ENCODE measurements at places on chromosomes 3 and 15.

GRCh38 chr3:71466483-71466882 lies 117.0 kb downstream of the FOXP1 start:
- no peak for DNase-seq

DNA sequence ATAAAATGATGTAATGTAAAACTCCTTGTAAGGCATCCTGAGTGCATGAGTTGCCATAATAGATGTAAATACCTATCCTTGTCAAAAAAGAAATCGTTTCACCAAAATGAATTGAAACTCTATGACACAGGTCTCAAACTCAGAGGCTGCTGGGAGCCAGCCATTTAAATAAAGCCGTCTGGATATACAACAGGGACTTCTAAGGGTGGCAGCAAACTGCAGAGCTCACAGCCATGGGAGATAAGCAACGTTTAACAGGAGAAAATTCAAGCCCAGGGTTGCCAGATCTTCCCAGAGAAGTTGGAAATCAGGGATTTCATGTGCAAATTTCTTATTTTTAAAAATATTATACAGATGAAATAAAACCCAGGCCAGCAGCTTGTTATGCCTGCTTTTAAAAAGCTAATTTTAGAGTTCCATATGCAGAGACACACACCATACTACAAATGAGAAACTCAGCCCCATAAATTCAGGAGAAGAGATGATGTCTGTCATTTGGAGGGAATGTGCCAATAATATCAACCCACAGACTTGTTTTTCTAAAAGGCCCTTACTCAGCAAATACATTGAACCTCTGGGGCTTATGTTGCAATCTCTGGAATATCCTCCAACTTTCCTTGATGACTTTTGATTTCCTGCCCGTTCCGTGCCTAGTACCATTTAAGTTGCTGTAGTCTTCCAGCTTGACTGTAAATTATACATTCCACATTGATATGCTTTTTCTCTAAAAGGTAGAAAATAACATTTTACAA lies 75.6 kb downstream of the AQP9 start:
- DNase-seq = no peak

- DNase-seq = no peak
Measured at GRCh38 chr15:67127331-67127664, 61.9 kb downstream of the SMAD3 start.

- no peak for DNase-seq
Measured at GRCh38 chr15:69324565-69324964, 25.9 kb downstream of the PAQR5 start.

GRCh38 chr3:182393830-182394367 lies 399.4 kb upstream of the ATP11B start:
- DNase-seq = no peak

GRCh38 chr15:83943849-83944404 lies 290.0 kb downstream of the ADAMTSL3 start:
- no peak for DNase-seq

DNA sequence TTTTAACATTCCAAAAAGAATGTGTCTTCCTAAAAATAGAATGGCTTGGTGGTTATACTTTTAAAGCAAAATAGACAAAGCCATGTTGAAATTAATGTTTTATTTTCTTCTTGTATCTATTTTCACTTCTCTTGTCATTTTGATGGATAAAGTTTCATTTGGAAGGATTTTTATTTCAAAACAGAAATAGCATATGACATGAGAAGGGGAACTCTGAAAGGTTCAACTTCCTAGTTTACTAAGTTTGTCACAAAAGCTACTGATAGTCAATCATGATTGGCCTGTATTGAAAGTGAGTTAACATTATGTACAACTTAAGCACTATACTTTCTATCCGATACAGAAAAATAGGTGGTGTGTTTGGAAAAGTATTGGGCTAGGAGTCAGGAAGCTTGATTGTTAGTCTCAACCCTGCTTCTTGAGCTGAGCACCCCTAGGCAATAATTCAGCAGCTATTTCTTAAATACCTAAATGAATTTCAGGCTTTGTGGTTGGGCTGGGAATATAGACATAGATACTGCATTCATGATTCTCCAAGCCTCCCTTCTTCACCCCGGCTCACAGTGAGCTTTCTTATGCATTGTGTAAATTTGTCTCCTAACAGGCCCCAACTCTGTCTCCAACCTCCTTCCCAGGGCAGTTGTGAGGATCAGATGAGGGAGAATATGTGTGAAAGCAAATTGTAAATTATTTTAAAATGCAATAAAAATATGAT lies 46.9 kb upstream of the CSPG4 start:
- DNase-seq = no peak

GRCh38 chr15:82647045-82647834 lies at the start of gene CPEB1:
TSS of gene CPEB1 (minus strand) at chr15:82647363. CDS start at chr15:82628459, 18,904 bp downstream.
- DNase-seq = peak; percentile 62

DNA sequence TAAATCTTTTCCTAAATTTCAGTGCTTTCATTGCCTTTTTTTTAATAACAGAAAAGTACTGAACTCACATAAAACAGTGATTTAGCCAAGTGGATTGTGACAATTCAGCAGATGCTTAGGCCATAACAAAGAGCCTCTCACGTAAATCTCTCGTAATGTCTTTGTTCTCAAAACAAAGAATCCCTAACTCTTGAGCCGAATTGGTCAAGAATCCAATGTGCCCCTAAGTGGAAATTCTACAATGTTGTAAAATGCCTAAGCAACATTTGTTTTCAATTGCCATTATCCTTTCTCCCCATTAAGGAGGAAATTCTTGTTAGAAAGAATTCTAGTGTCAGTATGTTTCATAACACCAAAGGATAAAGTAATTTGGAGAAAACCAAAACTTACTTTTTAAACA lies 235.7 kb upstream of the THBS1 start:
- DNase-seq = no peak

- DNase-seq = no peak
Measured at GRCh38 chr3:116749388-116749787, 39.8 kb downstream of the TUSC7 start.

DNA sequence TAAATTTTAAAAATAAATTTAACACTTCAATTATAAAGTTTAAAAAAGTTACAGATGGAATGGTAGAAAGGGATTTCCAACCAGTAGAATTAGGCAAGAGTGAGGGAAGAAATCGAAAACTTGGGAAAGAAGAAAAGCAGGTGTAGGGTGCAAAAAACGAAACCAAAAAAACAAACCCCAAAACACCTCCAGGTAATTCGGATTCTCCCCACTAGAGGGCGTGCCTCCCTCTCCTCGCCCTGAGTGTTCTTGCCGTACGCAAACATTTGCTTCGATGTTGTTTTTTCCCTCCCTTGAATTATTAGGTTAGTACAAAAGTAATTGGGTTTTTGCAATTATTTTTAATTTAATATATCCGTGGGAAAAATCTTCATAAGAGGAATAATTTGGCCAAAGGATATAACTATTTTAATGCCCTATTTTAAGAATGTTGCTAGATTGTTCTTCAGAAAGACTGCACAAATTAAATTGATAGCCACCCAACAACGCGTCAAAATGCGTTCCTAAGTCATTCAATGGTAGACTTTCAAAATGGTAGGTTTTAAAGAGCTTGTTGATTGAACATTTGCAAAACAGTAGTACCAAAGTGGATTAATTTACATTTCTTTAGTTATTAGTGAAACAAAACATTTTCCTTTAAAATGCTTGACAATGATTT lies 63.7 kb downstream of the SLC30A4 start:
- peak; percentile 84 for DNase-seq

- no peak for DNase-seq
Measured at GRCh38 chr3:31483776-31484175, 48.9 kb upstream of the STT3B start.

DNA sequence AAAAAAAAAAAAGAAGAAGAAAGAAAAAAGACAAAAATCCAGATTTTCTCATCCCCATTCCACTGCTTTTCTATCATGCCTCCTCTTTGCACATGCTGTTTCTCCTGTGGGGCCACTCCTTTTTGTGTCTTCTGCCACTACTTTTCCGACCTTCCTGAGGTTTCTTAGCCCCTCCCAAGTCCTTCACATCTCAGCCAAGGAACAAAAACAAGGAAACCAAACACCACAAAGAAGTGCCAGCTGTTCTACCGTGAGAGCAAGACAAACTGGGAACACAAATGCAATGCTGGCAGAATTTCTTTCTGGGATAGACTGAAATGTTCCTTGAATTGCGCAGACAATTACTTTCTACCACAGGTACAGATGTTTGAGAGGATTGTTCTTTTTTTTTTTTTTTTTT lies 83.2 kb downstream of the MB21D2 start:
- DNase-seq = no peak

GRCh38 chr3:154398084-154398967 lies 31.7 kb downstream of the GPR149 start:
- no peak for DNase-seq

- no peak for DNase-seq
Measured at GRCh38 chr3:105610473-105610872, 243.8 kb downstream of the ALCAM start.

GRCh38 chr15:51720201-51720995 lies 17.1 kb downstream of the LYSMD2 start:
- peak; percentile 46 for DNase-seq

DNA sequence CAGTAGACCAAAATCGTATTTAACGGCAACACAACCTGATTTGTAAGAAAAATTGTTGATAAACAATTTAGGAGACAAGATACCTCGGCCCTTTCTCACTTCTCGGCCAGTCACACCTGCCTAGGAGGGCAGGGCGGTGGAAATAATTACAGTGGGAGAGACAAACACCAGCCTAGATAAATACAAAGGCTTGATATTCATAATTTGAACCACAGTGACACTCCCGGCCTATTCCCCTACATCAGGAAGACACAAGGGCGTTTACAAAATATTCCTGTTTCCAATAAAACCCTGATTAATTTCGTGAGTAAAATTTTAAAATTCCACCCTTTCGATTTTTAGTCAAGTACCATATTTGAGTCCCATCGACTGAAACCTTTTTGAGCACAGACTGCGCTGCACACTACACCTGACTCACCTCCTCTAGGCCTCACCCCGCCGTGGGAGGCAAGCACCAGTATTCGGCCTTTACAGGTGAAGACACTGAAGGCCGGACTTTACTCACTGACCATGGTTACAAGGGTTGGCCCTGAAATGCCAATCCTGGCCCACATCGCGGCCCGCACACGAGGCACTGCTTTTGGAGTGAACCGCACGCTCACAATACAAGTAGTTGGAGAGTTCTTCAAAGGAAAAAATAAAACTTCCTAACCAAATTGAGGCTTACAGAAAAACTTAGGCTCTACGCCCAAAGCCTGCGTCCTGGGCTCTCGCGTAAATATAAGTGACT lies 794 bp downstream of the ARPP19 start:
- peak; percentile 48 for DNase-seq

- DNase-seq = no peak
Measured at GRCh38 chr3:113079218-113079961, 88.6 kb downstream of the GTPBP8 start.

Data from stomach (tissue), 19 donors.